ENCODE measurements at places on chromosomes 11 and 22. TPM values are rescaled to one million over a fixed set of nuclear protein-coding genes. Genes with fewer than 3 reads are reported as not detected.

DNA sequence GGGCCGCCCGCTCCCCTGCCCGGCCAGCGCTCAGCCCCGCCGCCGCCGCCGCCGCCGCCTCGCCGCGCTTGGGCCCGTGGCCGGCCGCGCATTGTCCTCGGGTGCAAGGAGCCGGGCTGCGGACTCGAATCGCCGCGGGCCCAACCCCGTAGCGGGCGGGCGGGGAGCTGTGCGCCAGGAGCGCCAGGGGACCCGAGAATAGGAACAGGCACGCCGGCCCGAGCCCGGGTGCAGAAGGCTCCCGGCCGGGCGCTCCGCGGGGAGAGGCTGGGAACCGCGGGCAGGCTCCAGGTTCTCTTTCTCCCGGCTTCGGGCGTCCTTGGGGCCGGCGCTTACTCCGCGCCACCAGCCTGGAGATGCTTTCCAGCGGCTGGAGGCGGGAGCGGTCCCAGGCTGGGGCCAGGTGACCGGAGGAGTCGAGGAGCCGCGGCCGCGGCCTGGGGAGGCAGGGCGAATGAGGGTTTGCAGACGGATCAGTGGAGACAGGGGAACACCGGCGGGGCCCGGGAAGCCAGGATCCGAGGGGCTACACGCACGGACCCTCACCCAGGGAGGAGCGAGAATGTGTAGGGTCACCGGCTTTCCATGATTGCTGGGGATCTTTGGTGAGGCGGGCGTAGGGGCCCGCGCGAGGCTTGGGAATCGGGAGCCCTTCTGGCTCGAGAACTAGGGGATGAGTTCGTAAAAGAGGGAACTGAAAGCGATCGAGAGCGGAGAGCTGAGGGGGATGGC, 726 bp downstream of the PKNOX2 start:
- no peak for DNase-seq

DNA sequence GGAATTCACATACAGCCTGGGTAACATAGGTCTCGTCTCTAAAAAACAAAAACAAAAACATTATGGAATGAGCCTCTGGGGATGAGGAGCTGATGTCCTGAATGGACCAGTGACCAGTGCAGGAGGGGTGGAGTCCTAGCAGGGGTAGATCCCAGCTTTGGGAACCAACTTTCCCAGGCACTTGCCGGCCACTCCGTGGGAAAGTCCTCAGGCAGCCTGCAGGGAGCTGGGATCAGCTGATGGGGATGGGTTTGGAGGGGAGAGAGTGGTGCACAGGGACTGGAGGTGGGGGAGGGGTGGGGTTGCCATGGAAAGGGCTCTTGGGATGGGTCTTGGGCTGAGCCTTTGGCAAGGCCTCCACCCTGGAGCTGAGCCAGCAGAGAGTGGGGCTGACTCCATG, 19.1 kb downstream of the MGAT3 start:
- no peak for DNase-seq

GRCh38 chr11:44634401-44635281, 69.2 kb downstream of the CD82 start:
- DNase-seq: no peak

DNA sequence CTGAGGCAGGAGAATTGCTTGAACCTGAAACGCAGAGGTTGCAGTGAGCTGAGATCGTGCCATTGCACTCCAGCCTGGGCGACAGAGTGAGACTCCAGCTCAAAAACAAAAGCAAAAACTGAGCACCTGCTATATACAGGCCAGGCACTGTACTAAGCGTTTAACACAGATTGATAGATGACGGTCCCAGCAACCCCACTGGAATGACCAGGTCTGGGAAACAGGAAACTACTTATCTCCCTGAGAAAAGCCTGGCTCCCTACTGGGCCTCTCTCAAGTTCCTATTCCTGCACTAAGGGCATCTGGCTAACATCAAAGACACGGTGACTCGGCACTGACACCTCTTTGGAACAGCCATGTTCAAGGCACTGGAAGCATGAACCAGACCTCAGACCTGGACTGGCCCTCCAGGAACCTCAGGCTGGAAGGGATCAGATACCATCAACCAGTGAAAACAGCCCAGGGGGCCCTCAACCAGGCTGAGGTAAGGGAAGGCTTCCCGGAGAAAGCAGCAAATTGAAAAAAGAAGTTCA, 16.6 kb downstream of the ARAP1 start:
- DNase-seq: no peak

GRCh38 chr11:68688881-68689280, 4.5 kb downstream of the GAL start:
- DNase-seq: no peak

DNA sequence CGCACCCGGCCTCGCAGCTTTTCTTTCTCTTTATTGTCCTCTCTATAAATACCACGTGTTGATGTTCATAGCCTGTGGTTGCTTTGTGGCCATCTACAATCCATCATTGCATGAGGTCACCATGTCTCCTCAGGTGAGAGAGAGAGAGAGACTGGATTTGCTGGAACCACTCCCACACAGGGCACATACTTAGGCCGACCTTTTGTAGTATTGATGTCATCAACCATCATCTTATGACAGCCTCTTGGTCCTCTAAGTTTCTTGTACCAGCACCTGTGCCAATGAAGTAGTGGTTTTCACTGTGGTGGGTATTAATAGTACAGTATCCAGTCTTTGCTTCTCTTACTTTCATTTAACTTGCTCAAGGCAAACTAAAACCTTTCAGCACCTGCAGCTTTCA, 22.8 kb upstream of the P2RY6 start:
- peak; percentile 19 for DNase-seq

DNA sequence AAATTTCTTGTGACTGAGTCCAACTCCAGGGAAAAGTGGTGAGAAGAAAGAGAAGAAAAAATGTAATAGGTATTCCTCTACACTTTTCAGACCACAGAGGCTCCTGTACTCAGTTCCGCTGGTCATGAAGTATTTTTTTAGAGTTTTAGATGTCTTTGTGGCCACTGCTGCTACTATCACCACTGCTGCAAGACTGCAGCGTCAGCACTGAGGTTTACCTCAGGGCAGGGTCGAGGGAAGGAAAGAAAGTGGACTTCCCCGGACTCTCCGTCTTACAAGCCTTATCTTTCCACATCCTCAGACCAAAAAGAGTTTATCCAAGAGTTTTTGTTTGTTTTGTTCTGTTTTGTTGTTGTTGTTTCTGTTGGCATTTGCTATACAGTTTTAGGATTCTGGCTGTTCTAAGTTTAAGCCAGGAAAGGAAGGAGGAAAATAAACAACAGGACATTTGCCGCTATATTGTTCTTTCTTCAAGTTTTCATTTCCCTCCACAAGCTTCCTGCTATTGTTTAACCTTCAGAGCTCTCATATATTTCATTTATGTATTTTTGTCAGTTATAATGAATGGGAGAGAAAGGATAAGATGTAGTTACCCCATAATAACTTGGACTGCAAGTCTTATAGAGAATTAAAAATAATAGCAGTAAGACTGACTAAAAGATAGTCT, 919.3 kb downstream of the NTM start:
- DNase-seq: no peak

GRCh38 chr11:121683791-121684190, 231.0 kb upstream of the SORL1-AS1 start:
- DNase-seq: no peak

Gene SMTNL1
- total RNA-seq: not detected

Gene SERPING1
- total RNA-seq: 0.23 TPM

Gene OR4A16
- total RNA-seq: not detected

Measured in activated CD4-positive, alpha-beta T cell treated with anti-CD3 and anti-CD28 coated beads, Interleukin-2, amount 10 ng/mL, durations not matched to agents 7 days and 5 days (primary cell).